Germinal center (tissue), 1 donor: ENCODE measurements at places on chromosomes 3 and 15.
A peak's percentile ranks its signal among the peaks of the same experiment; 100 is the strongest.

DNA sequence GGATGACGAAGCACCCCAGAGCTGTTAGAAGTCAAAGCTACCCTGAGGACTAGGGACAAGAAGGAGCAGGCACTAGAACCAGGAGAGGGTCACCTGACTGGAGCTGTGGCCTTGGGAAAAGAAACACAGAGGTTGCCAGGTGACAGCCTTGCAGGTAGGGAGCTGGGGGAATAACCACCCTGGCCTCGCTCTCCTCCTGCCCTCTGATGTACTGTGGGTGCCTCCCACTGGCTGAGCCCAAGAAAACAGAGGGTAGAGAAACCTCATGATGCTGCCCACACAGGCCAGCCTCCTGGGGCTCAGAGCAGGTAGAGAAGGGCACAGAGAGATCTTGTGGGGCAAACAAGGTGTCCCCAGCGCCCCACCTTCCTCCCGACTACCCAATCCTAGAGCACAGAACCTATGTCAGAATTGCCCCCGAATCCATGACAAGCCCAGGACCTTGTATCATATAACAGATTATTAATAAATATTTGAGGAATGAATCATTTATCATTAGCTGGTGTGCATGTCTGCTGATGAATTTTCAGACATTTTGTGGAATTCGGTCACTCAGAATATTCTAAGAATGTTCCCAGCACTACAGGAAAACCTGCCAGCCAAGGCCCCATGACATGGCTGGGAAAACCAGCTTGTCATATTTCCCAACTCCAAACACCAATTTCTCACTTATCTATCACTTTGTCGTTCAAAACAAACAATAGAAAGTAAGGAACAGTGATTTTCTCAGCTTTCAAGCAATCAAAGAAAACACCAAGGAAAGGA lies 59.8 kb upstream of the MEX3B start:
- DNase-seq: no peak

GRCh38 chr3:149723781-149724180 lies 28.5 kb downstream of the COMMD2 start:
- DNase-seq: no peak

DNA sequence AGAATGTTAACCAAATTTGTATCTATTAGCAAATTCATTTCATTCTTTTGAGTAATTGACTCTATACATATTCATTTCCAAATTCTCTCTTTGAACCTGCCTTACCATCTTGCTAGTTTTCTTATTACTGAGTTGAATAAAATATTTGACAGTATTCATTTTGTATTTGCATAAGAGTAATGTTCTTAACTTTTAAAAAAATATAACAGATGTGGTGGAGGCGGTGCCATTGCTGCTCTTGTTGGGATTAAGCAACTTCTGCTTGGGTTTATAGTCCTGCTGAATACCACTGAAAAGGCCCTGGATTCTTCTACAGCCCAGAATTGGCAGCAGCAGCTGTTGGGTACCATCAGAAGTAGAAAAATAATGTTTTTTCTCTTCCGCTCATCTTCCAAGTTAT lies 148.9 kb upstream of the PEX5L start:
- DNase-seq: no peak

DNA sequence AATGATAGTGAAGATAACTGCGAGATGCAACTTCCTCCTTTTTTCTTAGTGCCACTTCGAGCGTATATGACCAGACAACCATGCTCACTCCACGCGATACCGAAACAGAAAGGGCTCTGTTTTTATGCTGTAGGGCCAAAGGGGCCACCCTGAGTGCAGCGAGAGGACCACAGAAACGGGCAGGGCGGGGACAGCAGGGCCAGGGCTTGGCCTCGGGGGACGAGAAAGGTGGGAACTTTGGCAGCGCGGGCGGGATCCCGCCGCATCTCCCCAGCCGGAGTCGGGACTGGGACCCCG lies 483 bp downstream of the VPS13C start:
- peak; percentile 82 for DNase-seq

DNA sequence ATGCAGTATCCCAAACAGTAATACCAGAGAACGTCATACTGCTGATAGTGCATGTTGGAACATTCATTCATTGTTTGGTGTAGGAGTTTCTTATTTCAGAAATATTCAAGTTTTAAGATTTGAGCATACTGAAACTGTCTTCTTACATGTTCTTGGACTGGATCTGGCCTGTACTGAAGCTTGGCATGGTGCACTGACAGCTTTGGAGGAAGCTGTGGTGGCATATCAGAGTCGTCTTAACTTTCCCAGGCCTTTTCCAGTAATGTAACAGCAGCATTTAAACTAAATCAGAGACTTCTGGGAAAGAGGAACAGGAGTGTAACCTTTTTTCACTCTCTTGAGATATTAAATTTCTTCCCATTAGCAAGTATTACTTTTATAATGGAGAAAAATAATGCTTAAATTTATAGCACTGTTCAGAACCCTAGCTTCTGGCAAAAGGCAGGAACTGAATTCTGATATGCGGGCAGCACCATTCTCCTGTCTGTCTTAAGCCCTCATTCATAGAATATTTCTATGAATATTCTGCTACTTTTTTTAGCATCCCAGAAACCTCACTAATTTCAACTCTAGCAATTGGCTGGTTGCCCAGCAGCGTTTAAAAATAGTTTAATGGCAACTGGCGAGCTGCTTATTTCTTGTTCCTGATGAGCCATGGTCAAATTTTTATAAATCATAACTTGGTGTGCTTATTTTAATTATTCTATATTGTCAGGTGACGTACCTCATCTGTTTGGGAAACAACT lies 31.1 kb downstream of the DNAJC13 start:
- DNase-seq: no peak

DNA sequence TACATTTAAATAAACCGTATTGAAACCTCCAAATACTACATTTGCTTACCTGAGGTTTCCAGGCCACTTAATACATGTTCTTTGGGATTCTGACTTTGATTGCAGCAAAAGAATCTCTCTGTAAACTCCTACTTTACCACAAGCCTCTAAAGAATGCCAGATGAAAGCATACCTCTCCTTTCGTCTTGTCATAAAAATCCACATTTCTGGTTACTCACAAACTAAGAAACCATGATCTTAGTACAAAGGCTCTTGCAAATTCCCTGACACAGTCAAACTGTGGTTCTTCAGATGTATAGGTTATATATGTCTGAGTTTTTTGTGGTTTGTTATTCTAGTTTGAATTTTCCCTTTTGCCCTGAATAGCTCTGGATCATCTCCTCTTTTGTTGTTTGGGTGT lies 188.4 kb downstream of the RAP2B start:
- DNase-seq: no peak

- DNase-seq: no peak
Measured at GRCh38 chr15:68379759-68380290, 52.1 kb downstream of the ITGA11 start.

DNA sequence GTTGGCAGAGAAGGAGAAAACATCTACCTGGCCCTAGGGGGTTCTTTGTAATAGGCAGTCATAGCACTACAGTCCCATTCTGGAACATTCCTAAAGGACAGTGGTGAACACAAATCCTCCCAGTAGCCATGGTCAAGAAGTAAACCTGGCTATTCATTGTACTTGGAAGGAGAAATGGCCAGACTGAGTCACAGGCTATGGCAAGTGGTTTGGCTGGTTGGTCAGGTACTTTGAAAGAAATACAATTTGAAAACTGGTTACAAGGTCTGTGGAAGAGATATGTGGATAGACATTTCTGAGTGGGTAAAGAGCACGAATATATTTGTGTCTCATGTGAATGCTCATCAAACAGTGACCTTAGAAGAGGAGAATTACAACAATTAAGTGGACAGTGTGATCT lies 33.0 kb upstream of the FAN1 start:
- DNase-seq: no peak
